CD4-positive, alpha-beta T cell treated with Interleukin-21 for 1 hour (primary cell): ENCODE measurements at places on chromosomes 2 and 18.

DNA sequence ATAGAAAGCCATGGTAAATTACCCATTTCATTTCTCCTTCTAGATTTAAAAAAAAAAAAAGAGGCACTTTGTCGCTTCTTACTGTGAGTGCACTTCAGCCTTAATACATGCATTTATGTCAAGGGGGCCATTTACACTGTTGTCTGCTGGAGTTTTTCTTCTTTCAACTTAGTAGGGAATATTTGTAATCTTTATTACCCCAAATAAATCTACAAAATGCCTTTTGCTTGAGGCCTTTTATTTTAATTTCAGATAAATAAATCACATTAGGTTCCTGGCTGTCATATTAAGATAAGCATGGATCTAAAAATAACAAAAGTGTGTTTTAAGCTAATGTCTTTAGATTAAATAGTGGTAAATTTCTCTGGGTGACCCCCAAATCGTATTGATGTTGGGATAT lies 276.0 kb downstream of the NCKAP5 start:
- DNase-seq: no peak

GRCh38 chr2:5690286-5690685 lies 1.9 kb upstream of the SOX11 start:
- no peak for DNase-seq

DNA sequence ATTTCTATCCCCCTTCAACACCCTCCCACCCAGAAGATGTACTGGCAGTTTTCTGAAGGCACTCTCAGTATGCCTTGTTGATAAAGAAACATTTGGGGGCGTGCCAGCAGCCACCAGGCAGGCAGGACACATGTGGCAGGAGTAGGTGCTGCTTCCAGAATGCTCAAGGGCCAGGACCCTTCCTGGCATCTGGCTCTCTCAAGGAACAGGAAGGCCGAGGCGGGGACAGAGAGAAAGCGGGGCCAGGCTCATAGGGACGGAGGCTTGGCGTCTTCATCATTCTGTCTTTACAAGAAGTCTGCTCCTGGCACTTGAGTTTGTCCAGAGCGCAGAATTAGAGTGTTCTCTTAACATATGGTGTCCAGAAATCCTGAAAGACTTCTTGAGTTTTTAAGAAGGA lies 121.6 kb downstream of the FAM210A start:
- no peak for DNase-seq

GRCh38 chr2:169693360-169693759 lies 845 bp downstream of the CFAP210 start:
- peak; percentile 56 for DNase-seq

GRCh38 chr2:39433586-39434195 lies 3.4 kb downstream of the MAP4K3 start:
- DNase-seq: no peak

DNA sequence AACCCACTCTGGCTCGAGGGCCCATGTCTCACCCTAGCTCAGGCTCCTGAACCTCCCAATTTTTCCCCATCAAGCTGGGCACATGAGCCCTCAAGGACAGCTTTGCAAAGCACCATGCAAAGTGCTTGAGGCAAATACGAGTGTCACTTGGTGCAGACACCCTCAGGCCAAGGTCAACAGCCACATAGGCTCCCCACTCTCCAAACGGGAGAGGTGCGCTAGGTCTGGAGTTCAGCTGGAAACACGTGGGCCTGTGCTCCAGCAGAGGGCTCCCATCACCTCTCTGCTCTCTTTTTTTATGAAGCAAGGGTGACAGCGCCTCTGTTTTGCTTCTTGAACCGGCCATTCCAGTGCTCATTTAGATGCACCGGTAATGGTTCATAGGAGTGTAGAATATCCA lies 11.9 kb upstream of the ARHGAP25 start:
- no peak for DNase-seq

- DNase-seq: no peak
These were observed 67.2 kb downstream of the REV1 start for GRCh38 chr2:99422599-99422998.

GRCh38 chr2:170997893-170998597 lies 69.0 kb downstream of the GORASP2 start:
- DNase-seq: no peak

GRCh38 chr18:49786019-49786720 lies 27.2 kb downstream of the ACAA2 start:
- DNase-seq: peak; percentile 44

DNA sequence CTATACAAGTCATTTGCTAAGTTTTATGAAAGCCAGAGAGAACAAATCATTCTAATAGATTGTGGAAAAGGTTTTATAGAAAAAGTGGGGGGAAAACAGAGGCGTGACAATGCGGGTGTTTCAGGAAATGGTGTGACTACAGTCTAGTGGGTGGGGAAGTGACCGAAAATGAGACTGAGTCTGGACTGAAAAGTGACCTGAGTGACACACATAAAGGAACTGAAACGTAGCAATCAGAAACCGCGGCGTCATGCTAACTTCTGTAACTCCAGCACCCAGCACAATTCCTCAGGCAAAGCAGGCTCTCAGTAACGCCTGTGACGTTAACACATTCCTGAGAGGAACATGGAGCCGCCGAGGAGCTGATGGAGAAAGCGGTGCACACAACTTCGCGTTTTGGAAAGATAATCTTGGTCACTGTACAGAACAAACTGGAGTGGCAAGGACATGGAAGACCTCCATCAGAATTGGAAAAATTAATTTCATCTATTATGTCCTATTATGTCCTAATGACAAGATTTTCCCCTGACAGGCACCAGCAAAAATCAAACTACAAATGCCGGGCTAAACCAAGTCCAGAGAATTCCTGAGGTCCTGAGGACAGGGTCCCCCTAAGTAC lies 1.4 kb upstream of the CD226 start:
- DNase-seq: peak; percentile 76

DNA sequence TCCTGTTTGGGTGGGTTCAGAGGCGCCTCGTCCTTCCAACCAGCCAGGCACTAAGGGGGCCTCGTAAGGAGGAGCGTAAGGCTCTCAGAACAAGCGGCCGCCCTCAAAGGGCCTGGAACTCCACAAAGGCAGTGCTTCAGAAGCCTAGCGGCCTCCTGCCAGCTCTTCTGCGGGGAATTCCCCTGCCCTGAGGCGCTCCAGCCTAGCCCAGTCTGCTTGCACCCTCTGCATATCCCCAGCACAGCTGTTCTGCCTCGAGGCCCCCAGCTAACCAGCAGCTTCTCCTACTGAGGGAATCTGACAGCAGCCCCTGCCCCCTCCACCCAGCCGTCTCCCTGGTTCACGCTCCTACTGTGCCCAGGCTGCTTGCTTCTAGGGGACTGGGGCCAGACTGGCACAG lies 265.9 kb downstream of the TFCP2L1 start:
- DNase-seq: no peak

DNA sequence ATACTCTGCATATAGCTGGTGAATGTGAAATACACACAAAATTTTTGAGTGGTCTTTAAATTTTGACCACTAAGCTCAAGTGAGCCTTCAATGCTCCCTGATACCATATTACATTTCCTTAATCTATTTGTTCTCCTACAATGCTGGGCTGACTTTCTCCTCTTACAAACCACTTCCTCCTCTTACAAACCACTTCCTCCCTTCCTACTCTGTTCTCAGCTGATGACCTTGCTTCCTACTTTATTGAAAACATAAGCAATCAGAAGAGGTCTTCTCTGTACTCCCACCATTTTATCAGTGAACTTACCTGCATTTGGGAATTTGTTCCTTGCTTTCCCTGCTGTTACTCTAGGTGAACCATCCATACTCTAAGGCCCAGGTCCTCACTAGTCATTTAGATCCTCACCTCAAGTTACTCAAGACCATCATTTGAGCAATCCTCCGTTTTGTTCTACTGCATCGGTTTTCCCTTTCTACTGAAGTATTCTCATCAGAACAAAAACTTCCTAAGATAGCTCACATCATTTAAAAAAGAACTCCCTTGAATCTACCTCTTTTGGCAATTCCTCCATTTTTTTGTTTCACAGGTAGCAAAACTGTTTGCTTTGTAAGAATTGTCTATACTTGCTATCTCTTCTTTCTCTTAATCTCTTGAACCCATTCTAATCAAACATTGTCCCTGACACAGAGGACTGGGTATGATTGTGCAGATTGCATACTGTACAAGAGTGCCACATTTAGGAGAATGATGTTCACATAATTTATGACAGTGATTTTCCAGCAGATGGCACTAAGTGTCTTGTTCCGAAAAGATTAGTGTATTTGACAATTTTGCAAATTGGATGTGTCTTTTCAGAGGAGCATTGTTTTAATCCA lies 96.5 kb downstream of the EPB41L5 start:
- peak; percentile 53 for DNase-seq

DNA sequence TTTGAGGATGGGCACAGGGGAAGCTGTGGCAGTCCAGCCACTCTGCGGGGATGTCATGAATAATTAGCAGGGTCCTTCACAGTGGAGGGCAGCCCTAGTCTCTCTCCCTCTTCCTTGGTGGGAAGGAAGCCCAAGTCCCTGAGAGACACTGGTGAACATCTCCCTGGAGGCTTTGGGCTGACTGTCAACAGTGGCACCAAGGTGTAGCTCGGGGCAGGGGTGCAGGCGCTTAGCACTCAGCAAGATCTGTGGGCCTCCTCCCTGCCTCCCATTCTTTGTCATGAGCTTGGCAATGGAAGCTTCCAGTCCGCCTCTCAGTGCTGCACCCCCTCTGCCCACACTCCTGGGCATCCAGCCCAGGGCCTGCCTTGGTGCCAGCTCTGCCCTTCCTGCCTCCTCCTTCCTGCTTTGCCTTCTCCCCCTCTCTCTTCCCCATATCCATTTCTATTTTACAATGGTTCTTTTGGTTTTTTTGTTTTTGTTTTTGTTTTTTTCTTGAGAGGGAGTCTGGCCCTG lies 59.4 kb downstream of the STEAP3 start:
- no peak for DNase-seq

DNA sequence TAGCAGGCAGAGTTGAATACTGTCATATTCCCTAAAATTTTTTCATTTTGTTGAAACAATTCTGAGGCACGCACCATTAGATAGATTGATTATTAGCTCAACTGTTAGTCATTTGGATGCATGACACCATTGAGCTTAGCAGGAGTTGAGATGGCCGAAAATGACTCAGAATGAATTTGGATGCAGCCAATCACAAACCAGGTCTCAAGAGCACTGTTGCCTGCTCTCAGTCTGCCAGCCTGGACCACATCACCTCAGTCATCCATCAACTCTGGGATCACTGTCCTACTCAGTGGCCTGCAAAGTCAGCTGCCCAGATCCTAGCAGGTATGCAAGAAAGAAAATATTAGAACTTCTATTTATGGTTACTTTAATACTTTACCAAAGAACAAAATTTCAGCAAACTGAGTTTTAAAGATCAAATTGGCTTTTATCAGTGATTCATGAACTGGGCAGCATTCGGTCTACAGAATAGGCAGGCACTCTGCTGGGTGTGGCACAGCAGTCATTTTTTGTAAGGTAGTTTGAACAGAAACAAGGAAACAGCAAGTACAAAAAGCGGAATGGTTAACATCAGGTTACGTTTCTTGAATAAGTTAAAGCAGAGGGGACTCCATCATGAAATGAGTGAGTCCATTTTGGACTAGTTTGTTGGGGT lies 152.7 kb upstream of the ARHGAP28 start:
- no peak for DNase-seq

- no peak for DNase-seq
These were observed 2.2 kb upstream of the RAX start for GRCh38 chr18:59275406-59275949.

GRCh38 chr2:31213601-31214443 lies 3.5 kb downstream of the CAPN14 start:
- DNase-seq: no peak

DNA sequence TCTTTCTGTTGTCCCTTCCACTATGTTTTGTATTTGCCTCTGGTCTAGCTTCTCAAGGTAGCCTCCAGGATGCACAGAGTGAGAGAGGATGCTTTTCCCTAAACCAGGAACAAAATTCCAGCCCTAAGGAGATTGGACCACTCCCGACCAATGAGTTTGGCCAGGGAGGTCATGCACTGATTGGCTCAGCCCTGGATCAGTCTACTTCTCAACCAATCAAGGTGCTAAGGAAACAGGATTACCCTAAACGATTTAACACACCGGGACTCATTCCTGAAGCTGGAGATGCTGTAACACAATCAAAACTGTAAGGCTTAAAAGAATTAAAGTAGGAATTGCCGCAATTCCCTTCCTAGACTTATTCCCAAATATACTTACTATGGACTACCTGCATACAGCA lies 34.2 kb upstream of the NR4A2 start:
- no peak for DNase-seq

- DNase-seq: peak; percentile 34
These were observed 485.2 kb downstream of the PTPRM start for GRCh38 chr18:8052237-8052701.

GRCh38 chr2:119142824-119143223 lies 15.7 kb downstream of the C1QL2 start:
- DNase-seq: no peak

GRCh38 chr2:119650846-119651370 lies 28.1 kb upstream of the TMEM177 start:
- DNase-seq: no peak

DNA sequence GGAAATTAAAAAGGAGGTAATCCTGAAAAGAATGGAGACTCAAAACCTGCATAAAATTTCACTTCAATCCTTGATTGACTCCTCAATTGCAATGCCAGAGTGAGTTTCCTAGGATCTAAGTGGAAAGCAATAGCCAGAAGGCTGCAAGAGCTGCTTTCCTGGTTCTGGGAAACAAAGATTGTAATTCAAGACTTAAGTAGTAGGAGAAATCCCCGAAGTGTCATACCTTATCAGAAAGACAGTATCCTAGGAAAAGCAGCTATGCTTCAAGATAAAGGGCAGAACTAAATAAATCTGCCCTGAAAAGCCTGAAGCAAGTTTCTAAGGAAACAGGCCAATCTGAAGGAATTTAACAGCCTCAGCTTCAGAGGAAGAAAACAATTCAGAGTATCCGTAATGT lies 390.2 kb downstream of the DSC3 start:
- DNase-seq: no peak

- no peak for DNase-seq
These were observed 74.4 kb downstream of the MAP3K20 start for GRCh38 chr2:173150087-173150486.

DNA sequence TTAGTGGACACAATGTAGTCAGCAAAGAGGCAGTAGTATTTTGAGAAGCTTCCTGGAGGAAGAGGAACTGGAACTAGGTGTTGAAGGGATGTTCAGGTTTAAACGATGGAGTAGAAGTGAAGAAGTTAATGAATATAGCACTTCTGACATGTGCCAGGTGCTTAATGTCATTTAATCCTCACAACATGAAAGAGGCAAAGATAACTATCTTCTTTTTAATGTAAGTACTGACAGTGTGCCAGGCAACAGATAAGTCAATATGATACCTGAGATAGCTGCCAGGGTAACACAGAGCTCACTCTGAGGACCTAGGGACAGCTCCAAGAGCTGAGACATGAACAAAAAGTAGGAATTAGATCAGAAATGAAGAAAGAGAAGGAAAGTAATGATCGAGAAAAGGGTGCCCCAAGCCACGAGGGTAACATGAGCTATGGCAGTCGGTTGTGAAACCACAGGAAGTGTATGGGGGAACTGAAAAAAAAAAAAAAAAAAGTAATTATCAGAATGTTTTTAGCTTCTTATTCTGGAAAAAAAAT lies 140.7 kb downstream of the RNF144A start:
- DNase-seq: peak; percentile 33

GRCh38 chr2:226767056-226767813 lies 32.4 kb downstream of the IRS1 start:
- no peak for DNase-seq
